CD4-positive, CD25-positive, alpha-beta regulatory T cell (primary cell): ENCODE measurements at places on chromosomes 12 and 14.
A peak's percentile ranks its signal among the peaks of the same experiment; 100 is the strongest.

GRCh38 chr14:104288272-104288671 is 149.9 kb downstream of the KIF26A start:
- no peak for DNase-seq

- no peak for DNase-seq
These were observed 51.2 kb upstream of the TMPO start for GRCh38 chr12:98464190-98464589.

- DNase-seq: no peak
These were observed 557.3 kb upstream of the MIS18BP1 start for GRCh38 chr14:45810152-45810872.

DNA sequence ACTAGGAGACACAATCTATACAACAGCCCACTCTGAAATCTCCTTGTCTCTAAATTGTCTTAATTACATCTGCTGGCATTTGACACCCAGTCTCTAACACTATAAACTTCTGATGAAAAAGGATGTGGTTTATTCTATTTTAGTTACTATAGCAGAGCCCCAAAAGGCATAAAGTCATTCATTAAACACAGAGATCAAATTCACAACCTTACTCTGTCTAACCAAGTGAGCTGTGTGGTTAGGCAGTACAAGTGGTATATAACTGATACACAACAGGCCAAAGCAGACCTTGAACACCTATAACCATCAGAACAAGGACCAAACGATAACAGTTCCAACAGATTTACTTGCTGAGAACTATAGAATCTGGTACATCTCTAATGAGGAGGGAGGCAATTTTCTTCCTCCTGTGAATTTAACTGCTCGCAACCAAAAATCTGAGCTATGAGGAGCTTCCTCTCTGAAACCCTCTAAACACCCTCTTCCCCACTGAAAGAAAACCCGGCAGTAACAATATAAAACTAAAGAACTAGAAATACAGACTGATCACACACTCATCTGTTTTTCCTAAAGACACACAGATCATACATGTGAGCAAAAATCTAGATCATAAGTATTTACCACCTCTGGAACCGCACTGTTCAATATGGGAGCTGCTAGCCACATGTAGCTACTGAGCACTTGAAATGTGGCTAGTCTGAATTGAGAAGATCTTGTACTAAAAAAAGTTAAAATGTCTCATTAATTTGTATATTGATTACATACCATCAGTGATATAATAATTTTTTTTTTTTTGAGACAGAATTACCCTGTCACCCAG is 17.7 kb downstream of the SPPL3 start:
- DNase-seq: no peak

DNA sequence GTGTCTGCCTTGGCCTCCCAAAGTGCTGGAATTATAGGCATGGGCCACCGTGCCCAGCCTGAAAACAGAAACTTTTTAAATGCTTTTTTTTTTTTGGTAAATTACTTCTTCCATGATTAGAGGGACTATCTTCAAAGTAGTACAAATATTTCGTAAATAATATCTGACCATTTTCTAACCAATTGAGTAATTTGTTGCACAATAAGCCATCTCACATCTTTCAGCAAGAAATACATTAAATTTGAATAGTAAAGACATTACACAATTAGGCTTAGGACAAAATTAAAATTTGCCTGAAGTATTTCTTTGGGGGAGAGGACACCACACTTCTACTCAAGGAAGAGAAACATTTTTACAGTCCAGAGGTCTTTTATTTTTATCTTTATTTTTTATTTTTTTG is 84.7 kb upstream of the STRN3 start:
- no peak for DNase-seq

GRCh38 chr14:102849526-102850379 is 72.5 kb downstream of the TRAF3 start:
- DNase-seq: no peak

GRCh38 chr12:40168001-40168400 is 56.8 kb upstream of the LRRK2 start:
- no peak for DNase-seq

DNA sequence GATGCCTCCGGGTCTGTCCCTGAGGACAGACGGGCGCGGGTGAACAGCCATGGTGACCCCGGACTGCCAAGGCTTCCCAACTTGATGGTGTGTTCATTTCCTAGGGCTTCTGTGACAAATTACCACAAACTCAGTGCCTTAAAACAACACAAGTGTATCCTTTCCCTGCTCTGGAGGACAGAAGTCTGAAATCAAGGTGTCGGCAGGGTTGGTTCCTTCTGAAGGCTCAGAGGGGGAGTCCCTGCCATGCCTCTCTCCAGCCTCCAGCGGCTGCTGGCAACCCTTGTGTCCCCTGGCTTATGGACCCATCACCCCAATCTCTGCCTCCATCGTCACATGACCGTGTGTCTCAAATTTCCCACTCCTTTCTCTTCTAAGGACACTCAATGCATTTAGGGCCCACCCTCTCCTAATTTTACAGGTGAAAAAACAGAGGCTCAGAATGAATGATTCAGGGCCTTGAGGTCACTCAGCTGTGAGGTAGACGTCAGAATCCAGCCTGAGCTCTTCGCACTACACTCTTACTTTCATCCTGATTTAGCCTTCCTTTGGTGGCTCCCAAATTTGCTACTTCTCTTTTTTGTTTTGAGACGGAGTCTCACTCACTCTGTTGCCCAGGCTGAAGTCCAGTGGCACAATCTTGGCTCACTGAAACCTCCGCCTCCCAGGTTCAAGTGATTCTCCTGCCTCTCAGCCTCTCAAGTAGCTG is 45.4 kb downstream of the VCPKMT start:
- no peak for DNase-seq

DNA sequence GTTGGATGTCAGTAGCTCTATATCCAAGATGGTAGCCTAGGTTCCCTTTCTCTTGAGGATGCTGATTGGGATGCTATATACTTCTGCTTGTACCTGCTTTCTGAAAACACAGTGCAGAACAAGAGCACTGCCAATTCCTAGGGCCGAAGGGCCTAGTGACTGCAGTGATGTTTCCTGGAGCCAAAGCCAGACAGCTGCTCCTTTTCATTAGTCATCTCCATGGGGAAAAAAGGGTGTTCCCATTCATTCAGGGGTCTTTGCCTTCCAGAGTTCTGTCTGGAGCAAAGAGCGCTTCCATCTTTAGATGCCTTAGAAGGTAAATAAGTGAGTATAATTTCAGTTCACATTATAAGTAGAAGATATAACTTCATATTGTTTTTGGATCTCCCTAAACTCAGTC is 85.5 kb downstream of the PTPRB start:
- no peak for DNase-seq

- DNase-seq: peak; percentile 75
These were observed 10.6 kb downstream of the PHLDA1 start for GRCh38 chr12:76020731-76021672.

GRCh38 chr12:19130224-19131024 is 891 bp downstream of the PLEKHA5 start:
- DNase-seq: no peak
